ENCODE measurements at places on chromosomes 4 and X.

GRCh38 chr4:82524570-82525152 is 37.1 kb downstream of the TMEM150C start:
- H3K4me1 ChIP-seq, result no peaks in the 10 kb centered on the region
- H3K4me3 ChIP-seq, result no peak overlapping the region
- H3K27ac ChIP-seq, result no peak overlapping the region
- no peak for DNase-seq

GRCh38 chrX:152647978-152648377 is 10.3 kb downstream of the GABRQ start:
- H3K27me3 ChIP-seq, result peaks cover 8% of the 10 kb centered on the region
- H3K4me1 ChIP-seq, result no peaks in the 10 kb centered on the region
- H3K36me3 ChIP-seq, result no peaks in the 10 kb centered on the region

DNA sequence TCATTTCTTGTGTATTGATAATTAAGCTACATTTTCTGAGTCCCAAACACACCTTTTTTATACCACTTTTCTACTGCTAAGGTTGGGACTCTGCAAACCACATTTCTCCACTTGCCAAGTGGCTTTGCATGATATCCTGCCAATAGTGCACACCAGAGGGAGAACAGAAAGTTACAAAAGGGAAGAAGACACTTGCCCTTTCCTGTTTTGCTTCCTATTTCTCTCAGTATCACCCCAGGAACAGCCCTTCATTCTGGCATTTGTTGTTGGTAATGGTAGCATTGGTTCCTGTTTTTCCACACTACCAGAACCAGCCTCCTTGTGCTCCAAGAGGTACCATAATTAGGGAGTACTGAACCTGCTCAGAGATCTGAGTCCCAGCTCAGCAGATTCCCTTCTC is 87.1 kb downstream of the HDX start:
- peaks cover 1% of the 10 kb centered on the region for H3K27me3 ChIP-seq
- H3K27ac ChIP-seq, result no peak overlapping the region
- no peak overlapping the region for H3K4me3 ChIP-seq
- no peaks in the 10 kb centered on the region for H3K4me1 ChIP-seq

DNA sequence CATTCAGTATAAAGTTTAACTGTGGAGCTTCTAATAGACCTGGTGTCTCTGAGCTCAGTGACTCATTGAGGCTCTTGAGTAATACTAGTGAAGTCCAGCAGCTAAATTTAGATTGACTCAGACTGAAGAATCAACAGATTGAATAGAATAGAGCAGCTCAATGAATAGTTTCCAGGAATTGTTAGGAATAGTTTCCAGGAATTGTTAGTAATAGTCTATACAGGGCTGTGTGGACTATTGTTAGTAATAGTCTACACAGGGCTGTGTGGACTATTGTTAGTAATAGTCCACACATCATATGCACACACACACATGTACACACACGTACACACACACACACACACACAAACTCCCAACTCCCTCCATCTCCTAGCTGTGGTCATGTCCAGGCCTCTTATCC is 3.0 kb downstream of the GIMD1 start:
- no peak overlapping the region for H3K27ac ChIP-seq
- H3K27me3 ChIP-seq, result peaks cover 23% of the 10 kb centered on the region
- no peaks in the 10 kb centered on the region for H3K4me1 ChIP-seq
- H3K4me3 ChIP-seq, result no peak overlapping the region
- no peaks in the 10 kb centered on the region for H3K36me3 ChIP-seq
- DNase-seq, result no peak

DNA sequence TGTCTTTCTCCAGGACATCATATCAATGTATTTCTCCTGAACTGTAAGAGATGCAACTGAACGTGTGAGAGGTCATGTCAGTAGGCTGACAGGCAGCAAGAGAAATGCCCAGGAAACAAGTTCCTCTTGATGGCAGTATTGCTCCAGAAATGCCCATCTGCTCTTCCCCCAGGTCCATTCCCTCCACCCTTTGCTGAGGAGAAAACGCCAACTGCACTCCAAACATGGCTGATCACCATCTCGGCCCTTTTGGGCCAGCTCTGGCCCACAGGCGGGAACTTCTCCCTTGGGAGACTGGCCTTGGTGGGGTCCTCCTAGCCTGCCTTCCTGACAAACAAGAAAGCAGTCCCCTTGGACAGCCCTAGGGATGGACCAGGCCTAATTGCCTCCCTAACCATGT is 276.5 kb upstream of the AGTR2 start:
- no peak overlapping the region for H3K27ac ChIP-seq
- no peaks in the 10 kb centered on the region for H3K36me3 ChIP-seq
- no peak for DNase-seq
- H3K4me1 ChIP-seq, result no peaks in the 10 kb centered on the region

DNA sequence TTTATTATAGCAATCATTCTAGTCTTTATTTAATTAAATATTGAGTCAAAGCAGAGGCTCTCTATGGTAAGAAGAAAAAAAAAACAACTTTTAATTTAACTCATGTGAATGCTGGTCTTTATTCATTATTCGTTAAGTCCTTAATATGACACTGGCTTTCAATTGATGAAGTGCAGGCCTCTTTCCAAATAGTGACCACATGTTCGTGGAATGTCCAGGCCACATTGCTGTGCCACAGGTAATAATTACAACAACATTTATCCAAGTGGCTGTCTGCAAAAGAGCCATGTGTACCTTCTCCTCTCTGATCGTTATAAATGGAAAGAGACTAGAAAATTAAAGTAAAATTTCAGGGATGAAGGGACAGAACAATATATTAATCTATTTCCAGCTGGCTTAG is 220.1 kb upstream of the PABPC4L start:
- no peak overlapping the region for H3K27ac ChIP-seq
- no peaks in the 10 kb centered on the region for H3K27me3 ChIP-seq
- no peak overlapping the region for H3K4me3 ChIP-seq
- peaks cover 11% of the 10 kb centered on the region for H3K36me3 ChIP-seq
- DNase-seq, result no peak
